ENCODE measurements at places on chromosomes 5 and 9.
A peak's percentile ranks its signal among the peaks of the same experiment; 100 is the strongest.

GRCh38 chr9:16062542-16063240 lies 509.8 kb downstream of the CCDC171 start:
- no peak for DNase-seq

GRCh38 chr5:68538814-68539420 lies 323.4 kb downstream of the PIK3R1 start:
- DNase-seq = no peak

DNA sequence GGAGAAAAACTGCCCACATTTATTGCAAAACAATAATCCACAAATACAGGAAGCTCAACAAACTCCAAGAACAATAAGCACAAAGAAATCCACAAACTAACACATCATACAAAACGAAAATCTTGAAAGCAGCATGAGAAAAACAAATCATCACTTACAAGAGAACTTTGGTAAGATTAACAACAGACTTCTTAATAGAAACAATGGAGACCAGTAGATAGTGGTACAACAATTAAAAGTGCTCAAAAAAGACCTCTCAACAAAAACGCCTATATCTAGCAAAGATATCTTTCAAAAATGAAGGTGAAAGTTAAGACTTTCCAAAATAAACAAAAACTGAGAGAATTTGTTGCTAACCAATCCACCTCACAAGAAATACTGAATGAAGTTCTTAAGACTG lies 38.4 kb downstream of the CDKL3 start:
- no peak for DNase-seq

- DNase-seq = no peak
Measured at GRCh38 chr5:161765611-161766010, 80.1 kb downstream of the GABRA6 start.

DNA sequence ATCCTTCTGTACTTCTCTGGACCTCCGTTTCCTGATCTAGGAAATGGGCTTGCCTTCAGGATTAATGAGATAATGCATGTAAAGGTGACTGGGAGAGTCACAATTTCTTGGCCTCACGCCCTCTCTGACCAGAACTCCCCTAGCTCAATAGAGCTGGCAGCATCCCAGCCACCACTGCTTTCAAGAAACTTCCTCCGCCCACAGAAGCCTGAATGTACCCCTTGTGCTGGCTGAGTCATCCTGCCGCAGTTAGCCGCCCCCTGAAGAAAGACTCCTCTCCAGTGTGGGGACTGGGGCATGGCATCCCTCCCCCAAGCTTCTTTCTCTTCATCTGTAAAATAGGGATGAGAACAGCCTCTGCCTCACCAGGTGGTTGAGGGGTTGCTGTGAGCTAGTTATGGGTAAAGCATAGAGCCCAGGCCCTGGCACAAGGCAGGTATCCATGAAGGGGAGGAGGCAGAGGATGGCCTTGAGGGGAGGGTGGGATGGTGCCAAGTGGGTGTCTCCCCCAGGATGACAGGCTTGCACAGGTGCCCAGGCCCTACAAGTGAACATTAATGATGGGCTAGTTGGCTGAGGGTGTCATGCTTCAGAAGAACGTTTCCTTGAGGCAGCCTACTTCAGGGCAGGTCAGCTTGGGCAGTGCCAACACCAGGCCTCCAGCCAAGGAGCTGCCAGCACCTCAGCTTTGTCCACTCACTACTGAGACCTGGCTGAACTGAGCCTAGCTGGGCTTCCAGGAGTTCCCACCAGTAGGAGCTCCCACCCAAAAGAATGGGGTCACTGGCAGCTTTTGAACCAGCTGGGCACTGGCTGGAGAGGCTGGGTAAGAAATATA lies 3.4 kb downstream of the PDLIM4 start:
- no peak for DNase-seq

- DNase-seq = no peak
Measured at GRCh38 chr5:92544596-92544995, 1036.4 kb downstream of the NR2F1-AS1 start.

GRCh38 chr9:69044240-69045219 lies 9.0 kb downstream of the FXN start:
- DNase-seq = no peak

- DNase-seq = no peak
Measured at GRCh38 chr5:108093186-108093585, 288.7 kb downstream of the FBXL17 start.

DNA sequence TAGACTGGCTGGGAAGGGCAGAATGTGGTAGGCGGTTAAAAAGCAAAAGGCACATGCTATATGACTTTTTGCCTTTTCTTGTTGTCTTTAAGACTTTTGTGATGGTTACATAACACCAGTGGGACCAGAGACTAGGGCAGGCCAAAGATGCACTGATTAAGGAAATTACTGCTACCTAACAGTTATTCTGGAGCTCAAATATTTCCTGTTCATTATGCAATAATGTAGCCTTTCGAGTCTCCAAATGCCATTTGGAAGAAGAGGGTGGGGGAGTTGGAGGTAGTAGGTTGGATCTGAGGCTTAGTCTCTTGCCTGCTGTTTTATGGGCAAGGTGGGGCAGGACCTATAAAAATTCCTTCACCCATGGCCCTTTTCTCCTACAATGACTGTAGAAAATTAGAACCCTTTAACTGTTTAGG lies 51.7 kb downstream of the SH3GL2 start:
- no peak for DNase-seq

- no peak for DNase-seq
Measured at GRCh38 chr5:10420932-10421331, 20.7 kb upstream of the ROPN1L start.

GRCh38 chr5:56172241-56172640 lies 60.9 kb downstream of the ANKRD55 start:
- no peak for DNase-seq

DNA sequence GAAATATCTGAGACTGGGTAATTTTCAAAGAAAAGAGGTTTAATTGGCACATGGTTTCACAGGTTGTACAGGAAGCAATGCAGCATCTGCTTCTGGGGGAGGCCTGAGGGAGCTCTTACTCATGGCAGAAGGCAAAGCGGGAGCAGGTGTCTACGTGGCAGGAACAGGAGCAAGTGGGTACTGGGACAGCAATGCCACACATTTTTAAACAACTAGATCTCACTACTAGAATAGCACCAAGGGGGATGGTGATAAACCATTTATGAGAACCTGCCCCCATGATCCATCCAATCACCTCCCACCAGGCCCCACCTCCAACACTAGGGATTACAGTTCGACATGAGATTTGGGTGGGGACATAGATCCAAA lies 47.6 kb upstream of the HOMER1 start:
- DNase-seq = no peak

GRCh38 chr5:135481387-135481786 lies 29.2 kb upstream of the TIFAB start:
- DNase-seq = peak; percentile 77

- DNase-seq = no peak
Measured at GRCh38 chr5:158922816-158923215, 176.9 kb downstream of the EBF1 start.

DNA sequence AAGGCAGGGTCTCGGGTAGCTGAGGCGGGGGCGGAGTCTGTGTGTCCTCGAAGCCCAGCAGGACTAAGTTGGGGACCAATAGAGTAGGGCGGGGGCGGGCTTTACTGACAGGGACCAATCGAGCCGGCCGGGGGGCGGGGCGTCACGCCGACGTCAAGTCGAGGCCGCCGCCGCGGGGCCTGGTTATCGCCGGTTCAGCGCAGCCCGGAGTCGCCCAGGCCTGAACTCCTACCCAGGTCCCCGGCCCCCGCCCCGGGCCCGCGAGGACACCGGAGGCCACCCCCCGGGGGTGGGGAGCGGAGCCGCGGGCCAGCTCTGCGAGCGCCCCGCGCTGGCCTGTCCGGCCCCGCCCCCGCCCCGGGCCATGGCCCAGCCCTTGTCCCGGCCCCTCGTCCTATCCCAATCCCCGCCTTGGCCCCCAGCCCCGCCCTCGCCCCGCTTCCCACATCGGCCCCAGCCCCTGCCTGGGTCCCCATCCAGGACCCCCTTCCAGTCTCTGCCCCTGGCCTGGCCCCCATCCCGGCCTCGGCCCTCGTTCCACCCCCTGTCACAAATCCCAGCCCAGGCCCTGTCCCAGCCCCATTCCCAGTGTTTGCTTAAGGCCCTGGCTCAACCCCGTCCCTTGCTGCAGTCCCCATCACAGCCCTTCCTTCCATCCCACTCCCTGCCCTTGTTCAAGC lies at the start of gene TMEM8B:
TMEM8B (plus strand) TSS at position 145 of the 680 bp plus-strand sequence; CDS start at position 365, 220 bp downstream.
- no peak for DNase-seq

DNA sequence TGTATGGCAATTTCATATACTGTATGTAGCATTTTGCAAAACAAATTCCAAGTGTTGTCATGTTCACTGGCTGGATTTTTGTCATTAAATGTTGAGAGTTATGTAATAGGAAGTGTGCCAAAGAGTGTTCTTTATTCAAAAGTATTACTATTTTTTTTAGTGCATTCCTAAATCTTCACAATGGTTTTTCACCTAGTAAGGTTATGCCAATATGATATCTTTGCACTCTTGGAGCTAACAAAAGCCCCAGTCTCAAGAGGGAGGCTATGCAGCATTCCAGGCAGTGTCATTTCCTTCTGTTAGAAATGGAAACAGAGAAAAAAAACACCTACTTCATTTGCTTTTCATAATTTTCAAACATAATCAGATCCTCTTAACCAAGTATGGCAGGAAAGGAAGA lies 5.1 kb upstream of the SSBP2 start:
- no peak for DNase-seq

GRCh38 chr9:95507464-95508241 lies 9.1 kb downstream of the PTCH1 start:
- DNase-seq = no peak

DNA sequence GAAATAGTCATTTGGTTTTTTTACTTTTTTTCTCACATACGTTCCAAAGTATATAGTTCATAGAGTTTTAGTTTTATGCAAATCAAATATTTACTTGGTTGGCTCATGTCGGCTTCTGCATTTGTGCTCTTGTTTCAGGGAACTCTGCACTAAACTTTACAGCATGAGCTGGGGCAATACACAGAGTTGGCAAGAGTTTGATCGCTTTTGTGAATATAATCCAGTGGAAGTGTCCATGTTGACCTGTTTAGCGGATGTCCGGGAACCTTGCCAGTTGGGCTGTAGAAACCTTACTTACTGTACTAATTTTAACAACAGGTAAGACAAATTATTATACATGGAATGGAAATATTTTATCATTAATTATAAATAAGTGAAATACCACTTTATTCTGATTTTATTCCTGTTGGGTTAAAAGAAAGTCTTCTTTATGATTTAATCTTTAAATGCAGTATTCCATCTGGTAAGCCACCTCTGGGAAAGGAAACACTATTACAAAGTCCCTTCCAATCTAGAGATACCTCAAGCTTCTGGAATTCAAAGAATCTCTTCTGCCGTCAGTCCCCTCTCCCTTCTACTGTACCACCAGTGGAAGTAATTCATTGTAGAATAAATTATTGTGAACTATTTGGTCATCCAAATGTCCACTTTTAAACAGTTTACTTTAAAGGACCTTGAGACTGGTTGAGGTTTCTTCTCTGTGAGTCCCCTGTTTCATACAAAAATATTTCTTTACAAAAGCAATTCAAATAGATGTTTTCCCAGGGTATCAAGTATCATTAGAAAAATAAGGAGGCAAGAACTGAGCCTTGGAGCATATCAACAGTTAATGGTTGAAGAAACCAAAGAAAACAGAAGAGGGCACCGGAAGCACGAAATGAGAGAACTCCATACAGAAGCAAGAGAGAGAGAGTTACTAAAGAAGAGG lies 45.2 kb upstream of the GLIPR2 start:
- DNase-seq = no peak

GRCh38 chr5:21783074-21783679 lies 1070.0 kb downstream of the CDH12 start:
- DNase-seq = no peak

DNA sequence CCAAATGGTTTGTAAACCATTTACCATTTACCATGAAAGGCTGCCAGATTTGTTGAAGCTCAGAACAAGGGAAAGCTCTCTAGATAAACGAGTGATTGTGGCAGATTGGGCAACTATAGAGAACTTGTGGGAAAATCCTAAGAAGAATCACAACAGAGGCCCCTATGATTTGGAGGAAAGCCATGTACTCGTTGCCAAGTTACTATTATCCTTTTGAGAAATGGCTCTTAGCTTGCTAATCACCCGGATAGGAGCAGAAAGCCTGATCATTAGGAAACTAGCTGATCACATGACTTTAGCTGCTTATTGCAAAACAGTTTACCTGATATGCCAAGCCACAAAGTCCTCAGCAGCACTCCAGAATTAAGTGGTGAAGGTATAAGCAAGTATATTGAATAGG lies 23.5 kb upstream of the ATG10 start:
- DNase-seq = no peak

GRCh38 chr9:129676975-129677374 lies 11.5 kb downstream of the PRRX2 start:
- DNase-seq = no peak

- DNase-seq = no peak
Measured at GRCh38 chr5:125181159-125181558, 434.7 kb upstream of the ZNF608 start.

DNA sequence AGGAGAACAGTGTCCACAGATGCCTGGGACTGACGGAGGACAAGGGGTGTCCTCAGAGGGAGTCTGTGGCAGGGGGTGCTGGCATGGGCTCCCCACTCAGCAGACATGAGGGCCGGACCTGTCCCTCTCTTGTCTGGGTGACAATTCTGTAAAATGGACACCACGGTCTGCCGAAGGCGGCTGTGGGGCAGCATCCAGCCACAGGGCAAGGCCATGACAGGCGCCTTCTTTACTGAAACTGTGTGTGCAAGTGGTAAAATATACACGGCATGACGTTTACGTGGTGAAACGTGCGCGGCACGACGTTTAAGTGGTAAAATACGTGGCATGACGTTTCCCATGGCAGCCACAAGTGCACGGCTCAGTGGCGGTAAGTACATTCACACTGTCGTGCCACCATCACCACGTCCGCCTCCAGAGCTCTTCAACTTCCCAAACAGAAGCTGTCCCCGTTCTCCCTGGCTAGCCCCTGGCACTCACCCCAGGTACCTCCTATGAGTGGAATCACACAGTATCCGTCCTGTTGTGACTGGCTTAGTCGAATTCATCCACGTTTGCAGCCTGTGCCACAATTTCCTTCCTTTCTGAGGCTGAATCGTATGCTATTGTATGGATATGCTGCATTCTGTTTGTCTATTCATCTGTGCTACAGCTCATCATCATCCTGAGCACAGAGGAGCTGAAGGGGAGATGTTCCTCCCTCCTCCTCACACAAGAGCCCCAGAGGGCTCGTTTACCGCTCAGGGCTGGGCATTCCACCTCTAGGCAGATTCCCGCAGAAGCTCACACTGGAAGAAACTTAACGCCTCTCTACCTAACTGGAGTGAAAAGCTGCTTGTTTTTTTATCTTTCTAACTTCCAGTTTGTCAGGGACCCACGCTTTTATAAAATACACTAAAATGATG lies 52.5 kb downstream of the COL23A1 start:
- no peak for DNase-seq

DNA sequence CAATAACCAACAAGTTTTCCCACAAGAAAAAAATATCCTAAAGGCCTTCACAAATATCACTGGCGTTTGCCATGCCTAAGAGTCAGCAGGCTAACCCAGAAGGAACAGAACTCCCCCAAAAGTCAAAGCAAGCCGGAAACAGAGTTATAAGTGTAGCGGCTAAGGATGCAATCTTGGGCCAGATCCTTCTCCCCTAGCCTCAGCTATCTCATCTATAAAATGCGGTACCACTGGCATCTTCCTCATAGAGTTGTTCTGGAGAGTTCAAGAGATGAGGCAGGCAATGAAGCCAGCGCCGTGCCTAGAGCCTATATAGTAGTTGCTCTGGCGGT lies 632 bp downstream of the DPM2 start:
- DNase-seq = no peak
